ENCODE measurements at places on chromosomes 2 and 18.

- no peak for DNase-seq
These were observed 125.9 kb downstream of the GPD2 start for GRCh38 chr2:156562124-156562523.

DNA sequence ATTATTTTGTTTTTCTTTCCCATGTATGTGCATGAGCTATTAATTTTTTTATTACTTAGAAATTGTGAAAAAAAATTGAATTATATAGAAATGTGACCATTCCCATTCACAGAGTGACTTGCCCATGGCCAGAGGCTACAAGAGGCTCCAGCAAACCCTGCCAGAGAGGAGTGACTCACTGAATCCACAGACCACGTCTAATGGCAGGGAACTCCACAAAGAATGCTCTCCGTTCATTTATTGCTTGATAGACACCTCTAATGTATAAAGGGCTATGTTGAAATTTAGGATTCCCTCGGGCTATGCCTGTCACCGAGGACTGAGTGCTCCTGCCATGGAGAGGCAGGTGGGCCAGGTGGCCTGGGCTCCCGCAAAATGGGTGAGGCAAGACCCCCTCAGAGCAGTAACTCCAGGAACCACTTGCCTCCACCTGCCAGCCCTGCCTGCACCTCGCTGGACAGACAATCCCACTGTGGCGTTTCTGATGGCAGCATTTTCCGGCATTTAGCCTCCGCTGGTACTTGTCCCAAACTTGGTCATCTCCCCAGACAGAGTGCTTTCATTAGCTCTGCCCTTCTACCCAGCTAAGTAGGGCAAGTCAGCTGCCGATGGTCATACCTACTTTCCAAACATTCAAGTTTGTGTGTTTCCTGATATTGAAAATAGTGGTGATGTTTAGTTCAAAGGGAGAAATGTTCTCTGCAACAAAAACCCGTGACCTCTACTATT is 200.3 kb downstream of the PRKCE start:
- DNase-seq, result no peak

- no peak for DNase-seq
These were observed 250.3 kb downstream of the ANAPC1 start for GRCh38 chr2:111633643-111634042.

DNA sequence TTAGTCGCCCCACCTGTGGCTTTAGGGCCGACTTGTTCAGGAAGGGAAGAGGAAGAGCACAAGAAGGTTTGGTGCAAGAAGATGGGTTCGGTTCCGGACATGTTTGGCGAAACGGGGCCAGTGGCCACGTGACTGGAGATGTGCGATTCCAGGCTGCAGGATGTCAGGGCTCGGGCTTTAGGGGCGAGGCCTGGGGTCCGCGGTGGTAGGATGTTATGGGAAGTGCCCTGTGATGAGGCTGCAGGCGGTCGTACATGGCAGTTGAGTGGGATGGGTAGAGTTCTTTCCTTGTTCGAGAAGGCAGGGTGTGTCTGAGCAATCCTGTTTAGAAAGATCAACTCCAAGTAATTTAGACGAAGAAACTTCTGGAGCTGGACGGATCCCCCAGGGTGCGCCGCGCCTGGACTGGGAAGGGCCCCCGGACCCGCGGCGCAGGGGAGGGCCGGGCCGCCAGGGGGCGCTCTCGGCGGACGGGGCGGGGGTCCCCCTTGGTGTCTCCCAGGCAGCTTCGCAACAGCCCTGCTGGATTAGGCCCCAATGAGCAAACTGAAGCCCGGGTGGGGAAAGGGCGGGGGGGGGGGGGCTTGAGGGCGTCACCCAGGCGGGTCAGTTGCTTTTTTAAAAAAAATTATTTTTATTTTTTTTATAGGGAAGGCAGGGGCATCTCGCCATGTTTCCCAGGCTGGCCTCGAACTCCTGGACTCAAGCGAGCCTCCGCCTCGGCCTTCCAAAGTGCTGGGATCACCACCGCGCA is 17.2 kb upstream of the SDC1 start:
- DNase-seq, result no peak

GRCh38 chr2:237876951-237877491 is 17.6 kb downstream of the RAMP1 start:
- no peak for DNase-seq

DNA sequence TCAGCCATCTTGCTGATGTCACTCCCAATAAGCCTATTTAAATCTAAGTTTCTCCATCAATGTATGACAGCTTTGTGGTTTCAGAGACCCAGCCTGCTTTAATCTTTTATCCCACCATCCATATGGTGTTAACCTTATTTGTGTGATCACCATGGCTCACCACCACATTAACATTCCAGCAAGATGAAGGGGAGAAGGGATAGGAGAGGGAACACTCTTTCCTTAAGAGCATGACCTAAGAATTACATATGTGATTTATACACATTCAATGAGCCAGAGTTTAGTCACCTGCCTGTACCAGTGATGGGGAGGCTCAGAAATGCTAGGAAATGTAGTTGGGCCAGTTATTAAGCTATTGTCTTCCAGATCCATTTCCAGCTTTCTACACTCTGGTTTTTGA is 44.5 kb upstream of the CHN1 start:
- DNase-seq, result no peak

- no peak for DNase-seq
These were observed 227.5 kb downstream of the C1D start for GRCh38 chr2:67835266-67835665.

DNA sequence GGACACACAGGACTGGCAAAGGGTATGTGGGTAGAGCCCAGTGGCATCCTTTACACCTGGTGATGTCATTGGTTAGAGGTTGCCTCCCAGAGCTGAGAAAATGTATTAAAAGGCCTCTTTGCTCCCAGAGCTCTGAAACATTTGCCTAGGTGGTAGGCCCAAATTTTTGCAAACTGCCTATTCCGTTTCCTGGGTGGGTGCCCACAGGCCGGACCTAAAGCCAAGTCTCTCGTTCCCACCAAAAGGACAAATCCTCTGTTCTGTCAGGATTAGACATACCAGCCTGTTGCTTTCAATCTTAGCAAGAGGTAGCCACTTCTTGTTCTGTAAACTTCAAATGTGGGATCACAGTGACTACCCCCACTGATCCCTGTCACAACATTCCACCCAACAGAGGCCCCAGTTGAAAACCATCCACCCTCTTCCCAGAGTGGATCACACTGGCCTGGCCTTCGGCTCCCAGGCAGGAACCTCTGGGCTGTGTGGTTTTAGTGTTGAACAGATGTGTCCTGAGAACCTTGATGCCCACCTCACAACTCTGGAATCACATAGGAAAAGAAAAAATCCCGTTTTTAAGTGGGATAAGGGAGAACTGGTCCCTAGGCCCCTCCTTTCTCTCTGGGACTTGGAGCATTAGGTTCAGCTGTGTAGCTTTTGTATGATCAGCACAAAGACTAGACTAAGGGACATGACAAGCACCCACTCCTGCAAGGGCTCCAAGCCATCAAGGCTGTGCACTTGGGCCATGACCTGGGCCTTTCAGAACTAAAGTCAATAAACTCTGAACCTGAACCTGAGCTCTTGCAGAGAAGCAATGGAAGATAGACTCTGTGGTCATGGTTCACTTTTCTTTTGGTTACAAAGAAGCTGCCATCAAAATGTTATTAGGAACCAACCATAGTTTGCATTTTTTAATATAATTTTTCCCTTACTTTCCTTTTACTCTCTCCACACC is 211.3 kb downstream of the CYP26B1 start:
- DNase-seq, result no peak

DNA sequence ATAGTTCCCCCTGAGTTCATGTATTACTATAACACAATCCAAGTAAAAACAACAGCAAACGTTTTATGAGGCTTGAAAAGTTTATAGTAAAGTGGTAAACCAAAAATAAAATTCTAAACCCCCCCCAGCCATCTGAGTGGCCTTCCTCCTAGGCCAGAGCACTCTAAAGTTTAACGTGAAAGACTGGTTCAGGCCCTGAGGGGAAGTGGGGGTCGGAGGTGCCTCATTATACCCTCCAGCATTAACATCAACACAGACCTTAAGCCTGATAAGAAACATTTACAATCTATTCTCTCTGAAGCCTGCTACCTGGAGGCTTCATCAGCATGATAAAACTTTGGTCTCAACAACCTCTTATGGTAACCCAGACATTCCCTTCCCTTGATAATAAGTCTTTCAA is 29.0 kb upstream of the CNGA3 start:
- no peak for DNase-seq

GRCh38 chr2:215830304-215830703 is 183.0 kb downstream of the MREG start:
- no peak for DNase-seq

GRCh38 chr18:9758624-9759075 is 50.5 kb downstream of the RAB31 start:
- no peak for DNase-seq

Data from activated CD4-positive, alpha-beta T cell treated with anti-CD3 and anti-CD28 coated beads, Interleukin-2, amount 10 ng/mL, durations not matched to agents 7 days and 5 days (primary cell).